Epithelial cell of umbilical artery (primary cell): ENCODE measurements at places on chromosomes 5 and 9. TPM values are rescaled to one million over a fixed set of nuclear protein-coding genes. Genes with fewer than 3 reads are reported as not detected.

The SLC36A3 gene
- total RNA-seq, result not detected in 2 replicates

The TAF11L10 gene
- total RNA-seq, result not detected in 2 replicates

The CARD6 gene
- total RNA-seq, result 20.5 and 25.8 TPM in 2 replicates

The FBXO10 gene
- total RNA-seq, result 6.5 and 7.8 TPM in 2 replicates

The NUTM2F gene
- not detected in 2 replicates for total RNA-seq

The LIX1 gene
- total RNA-seq, result not detected in 2 replicates

The CDX1 gene
- not detected in 2 replicates for total RNA-seq

The SLC25A48 gene
- not detected in 2 replicates for total RNA-seq

The CNTLN gene
- total RNA-seq, result 10.4 and 10.8 TPM in 2 replicates

The MGAT4B gene
- total RNA-seq, result 112 and 129 TPM in 2 replicates

The FGF10 gene
- not detected in 2 replicates for total RNA-seq

The FOXI1 gene
- total RNA-seq, result not detected in 2 replicates

The FAXDC2 gene
- total RNA-seq, result 0.65 and 4.1 TPM in 2 replicates

The INSYN2B gene
- 5.5 and 6.8 TPM in 2 replicates for total RNA-seq

The CER1 gene
- total RNA-seq, result not detected in 2 replicates

The SPINK13 gene
- not detected in 2 replicates for total RNA-seq

The CCDC192 gene
- not detected in 2 replicates for total RNA-seq

The AK8 gene
- total RNA-seq, result 0.30 and 0.32 TPM in 2 replicates

The FANCC gene
- 4.2 and 6.7 TPM in 2 replicates for total RNA-seq

The SERF1B gene
- total RNA-seq, result 33.8 and 45.6 TPM in 2 replicates

The HTR1A gene
- total RNA-seq, result not detected in 2 replicates

The PRDM9 gene
- not detected in 2 replicates for total RNA-seq

The PAEP gene
- total RNA-seq, result not detected in 2 replicates

The FGF1 gene
- total RNA-seq, result not detected in 2 replicates

The ELOVL7 gene
- under 0.01 and 0.61 TPM in 2 replicates for total RNA-seq

The PCA3 gene
- under 0.01 and 0.30 TPM in 2 replicates for total RNA-seq

The DDX4 gene
- not detected in 2 replicates for total RNA-seq

The GLRA1 gene
- total RNA-seq, result not detected in 2 replicates

The IFNA21 gene
- not detected in 2 replicates for total RNA-seq

The PDE6A gene
- total RNA-seq, result not detected in 2 replicates

The RGS14 gene
- total RNA-seq, result 5.2 and 7.5 TPM in 2 replicates

The MSX2 gene
- 0.15 and 0.32 TPM in 2 replicates for total RNA-seq

The SPATA31D4 gene
- not detected in 2 replicates for total RNA-seq

The MAMDC4 gene
- 0.32 and 1.5 TPM in 2 replicates for total RNA-seq

The DAB2IP gene
- total RNA-seq, result 11.6 and 24.4 TPM in 2 replicates

The RAI14 gene
- 115 and 199 TPM in 2 replicates for total RNA-seq

The LCN9 gene
- total RNA-seq, result not detected in 2 replicates

The CDH18 gene
- 0.61 and 0.65 TPM in 2 replicates for total RNA-seq

The CNTFR gene
- total RNA-seq, result not detected in 2 replicates

The NIPAL4 gene
- total RNA-seq, result not detected in 2 replicates

The TEX10 gene
- total RNA-seq, result 23.1 and 32.1 TPM in 2 replicates

The ACOT12 gene
- total RNA-seq, result not detected in 2 replicates

The PCDHGB2 gene
- total RNA-seq, result 0.46 and 0.65 TPM in 2 replicates

The TLX3 gene
- not detected in 2 replicates for total RNA-seq

The SPOUT1 gene
- 17.9 and 23.7 TPM in 2 replicates for total RNA-seq

The RANBP3L gene
- not detected in 2 replicates for total RNA-seq

The MEGF10 gene
- total RNA-seq, result 0.15 and 0.97 TPM in 2 replicates

The KCNIP1 gene
- not detected in 2 replicates for total RNA-seq

The TBC1D13 gene
- total RNA-seq, result 8.8 and 12.9 TPM in 2 replicates

The DOK3 gene
- total RNA-seq, result 0.65 and 3.6 TPM in 2 replicates

The ADAMTS16 gene
- not detected in 2 replicates for total RNA-seq

The DYNC2I2 gene
- 88.0 and 90.7 TPM in 2 replicates for total RNA-seq

The CATSPER3 gene
- not detected in 2 replicates for total RNA-seq

The PCDHA4 gene
- 0.32 and 0.61 TPM in 2 replicates for total RNA-seq

The SPARC gene
- total RNA-seq, result 702 and 1,012 TPM in 2 replicates

The CDH6 gene
- 0.32 and 1.1 TPM in 2 replicates for total RNA-seq

The CCNO gene
- total RNA-seq, result 0.32 TPM in 1 of 2 replicates, not detected in the other

The EGFL7 gene
- total RNA-seq, result 532 and 626 TPM in 2 replicates

The CARD9 gene
- total RNA-seq, result 0.32 and 2.6 TPM in 2 replicates
